ENCODE measurements at places on chromosomes 5 and 9. TPM values are rescaled to one million over a fixed set of nuclear protein-coding genes. Genes with fewer than 3 reads are reported as not detected.

DNA sequence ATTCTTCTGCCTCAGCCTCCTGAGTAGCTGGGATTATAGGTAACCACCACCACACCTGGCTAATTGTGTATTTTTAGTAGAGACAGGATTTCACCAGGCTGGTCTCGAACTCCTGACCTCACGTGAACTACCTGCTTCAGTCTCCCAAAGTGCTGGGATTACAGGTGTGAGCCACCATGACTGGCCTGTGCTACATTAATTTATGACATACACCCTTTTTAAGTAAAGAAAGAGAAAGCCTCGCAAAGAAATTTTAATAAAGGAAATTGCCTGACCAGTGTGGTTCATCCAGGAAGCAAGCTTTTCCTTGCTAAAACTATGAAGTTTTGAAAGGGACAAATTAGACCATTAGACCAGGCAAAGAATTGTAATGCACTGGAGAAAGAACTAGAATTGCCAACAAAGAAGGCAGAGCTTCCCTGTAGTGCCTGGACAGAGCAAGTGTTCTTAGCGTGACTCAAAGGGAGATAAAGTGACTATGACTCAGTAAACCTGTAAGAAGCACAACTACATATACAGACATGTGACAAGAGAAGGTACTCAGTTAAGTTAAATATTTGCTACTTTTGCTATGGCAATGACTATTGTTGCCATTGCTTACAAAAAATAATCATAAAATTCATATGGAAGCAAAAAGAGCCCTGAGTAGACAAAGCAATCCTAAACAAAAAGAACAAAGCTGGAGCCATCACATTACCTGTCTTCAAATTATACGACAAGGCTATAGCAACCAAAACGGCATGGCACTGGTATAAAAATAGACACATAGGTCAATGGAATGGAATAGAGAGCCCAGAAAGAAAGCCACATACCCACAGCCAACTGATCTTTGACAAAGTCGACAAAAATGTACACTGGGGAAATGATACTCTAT is 54.6 kb downstream of the FYB1 start:
- no peaks in the 10 kb centered on the region for H3K27me3 ChIP-seq
- DNase-seq, result no peak
- peak overlapping the region; percentile 12 for H3K4me3 ChIP-seq
- peaks cover 73% of the 10 kb centered on the region for H3K4me1 ChIP-seq
- H3K36me3 ChIP-seq, result no peaks in the 10 kb centered on the region
- H3K27ac ChIP-seq, result peak overlapping the region; percentile 60

DNA sequence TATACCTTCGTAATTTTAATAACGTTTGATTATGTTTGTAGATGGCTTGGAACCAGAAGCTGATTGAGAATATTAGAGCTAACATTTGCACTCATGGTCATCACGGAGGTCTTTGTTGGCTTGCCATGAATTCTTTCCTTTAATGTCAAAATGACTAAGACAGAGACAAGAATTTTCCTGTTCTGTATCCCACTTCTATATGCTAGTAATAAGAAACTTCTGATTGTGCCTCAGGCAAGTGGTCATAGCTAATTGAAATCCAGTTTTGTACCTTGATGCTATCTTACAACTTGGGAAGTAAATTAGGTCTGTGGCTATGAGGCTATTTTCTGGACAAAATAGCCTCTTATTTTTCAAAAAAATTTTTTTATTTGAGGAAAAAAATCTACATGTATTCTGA is 167.6 kb downstream of the RANBP17 start:
- H3K36me3 ChIP-seq, result no peaks in the 10 kb centered on the region
- no peak overlapping the region for H3K4me3 ChIP-seq
- no peaks in the 10 kb centered on the region for H3K4me1 ChIP-seq
- H3K27me3 ChIP-seq, result no peaks in the 10 kb centered on the region
- DNase-seq, result no peak

DNA sequence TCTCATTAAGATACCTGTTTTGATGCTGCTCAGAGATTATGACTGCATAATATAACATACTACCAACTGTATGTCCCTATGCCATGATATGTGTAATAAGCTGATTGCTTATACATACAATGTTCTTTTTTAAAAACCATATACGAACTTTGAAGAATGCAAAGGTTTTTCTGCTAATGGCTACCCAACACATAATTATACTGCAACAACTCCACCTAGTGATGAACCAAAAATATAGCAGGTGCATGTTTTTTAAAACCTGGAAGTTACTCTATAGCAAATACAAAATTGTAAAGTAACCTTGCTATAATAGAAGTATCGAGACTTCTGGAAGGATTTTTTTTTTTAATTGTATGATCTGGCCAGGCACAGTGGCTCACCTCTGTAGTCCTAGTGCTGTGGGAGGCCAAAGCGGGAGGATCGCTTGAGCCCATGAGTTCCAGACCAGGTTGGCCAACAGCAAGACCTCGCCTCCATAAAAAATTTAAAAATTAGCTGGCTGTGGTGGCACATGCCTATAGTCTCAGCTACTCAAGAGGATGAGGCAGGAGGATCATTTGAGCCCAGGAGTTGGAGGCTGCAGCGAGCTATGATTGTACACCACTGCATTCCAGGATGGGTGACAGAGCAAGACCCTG is 49.1 kb downstream of the HOMER1 start:
- no peak for DNase-seq
- H3K4me1 ChIP-seq, result no peaks in the 10 kb centered on the region
- H3K27me3 ChIP-seq, result no peaks in the 10 kb centered on the region
- no peaks in the 10 kb centered on the region for H3K36me3 ChIP-seq
- H3K27ac ChIP-seq, result no peak overlapping the region

DNA sequence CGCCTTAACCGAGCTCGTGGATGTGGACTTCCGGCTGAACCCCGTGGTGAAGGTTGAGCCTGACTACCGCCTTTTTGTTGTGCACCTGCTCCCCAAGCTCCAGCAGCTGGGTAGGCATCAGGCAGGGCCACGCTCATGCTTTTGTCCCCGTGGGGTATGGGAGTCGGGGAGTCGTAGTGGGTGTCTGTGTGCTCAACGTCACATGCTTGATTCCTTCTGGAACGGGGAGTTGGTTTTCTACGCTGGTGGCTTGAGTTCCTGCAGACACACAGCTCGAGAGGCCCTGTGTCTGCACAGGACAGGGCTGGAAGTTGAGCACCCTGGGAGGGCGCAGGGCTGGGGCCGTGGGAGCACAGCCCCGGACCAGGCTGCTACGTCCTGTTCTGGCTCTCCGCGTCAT is 8.0 kb downstream of the CEP72 start:
- H3K27me3 ChIP-seq, result no peaks in the 10 kb centered on the region
- no peak overlapping the region for H3K27ac ChIP-seq
- H3K4me3 ChIP-seq, result no peak overlapping the region
- H3K4me1 ChIP-seq, result no peaks in the 10 kb centered on the region
- DNase-seq, result no peak

GRCh38 chr5:54764102-54765090 is 221.0 kb downstream of the ESM1 start:
- H3K36me3 ChIP-seq, result no peaks in the 10 kb centered on the region
- DNase-seq, result no peak
- H3K4me3 ChIP-seq, result no peak overlapping the region
- H3K27ac ChIP-seq, result no peak overlapping the region
- no peaks in the 10 kb centered on the region for H3K4me1 ChIP-seq

DNA sequence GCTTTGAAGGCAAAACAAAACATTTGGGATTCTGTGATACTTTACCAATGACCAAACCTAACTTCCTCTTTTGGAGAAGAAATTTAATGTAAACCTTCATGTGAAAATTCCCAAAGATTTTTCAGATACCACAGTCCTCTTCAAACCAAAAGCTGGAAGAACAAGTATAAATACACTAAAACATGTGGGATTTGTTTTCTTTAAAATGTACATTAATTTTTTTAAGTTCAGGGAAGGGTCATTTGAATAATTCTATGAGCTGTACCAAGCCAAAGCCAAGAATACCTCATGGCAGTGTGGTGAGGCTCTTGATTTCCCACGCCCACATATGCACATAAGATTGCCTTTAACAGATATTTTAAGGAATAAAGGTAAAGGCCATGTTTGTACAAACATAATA is 28.4 kb upstream of the ITGA1 start:
- no peak for DNase-seq
- H3K4me3 ChIP-seq, result no peak overlapping the region
- no peaks in the 10 kb centered on the region for H3K27me3 ChIP-seq
- H3K4me1 ChIP-seq, result no peaks in the 10 kb centered on the region
- H3K27ac ChIP-seq, result no peak overlapping the region

Gene KCNN2
- not detected for polyA plus RNA-seq

DNA sequence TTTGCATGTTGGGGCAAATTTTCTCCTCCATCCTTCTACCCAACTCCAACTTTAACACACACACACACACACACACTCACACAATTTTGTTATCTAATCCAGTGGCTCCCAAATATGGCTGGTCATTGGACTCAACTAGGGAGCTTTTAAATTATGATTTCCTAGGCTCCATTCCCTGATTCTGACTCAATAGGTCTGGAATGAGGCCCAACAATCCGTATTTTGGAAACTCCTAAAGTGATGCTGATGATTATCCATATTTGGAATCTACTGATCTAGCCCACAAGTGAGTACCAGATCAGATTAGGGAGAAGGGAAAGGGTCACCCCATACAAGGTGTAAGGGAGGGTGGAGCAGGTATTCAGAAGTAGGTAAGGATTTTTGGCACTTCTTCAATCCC is 309.7 kb downstream of the TLE1 start:
- H3K4me3 ChIP-seq, result no peak overlapping the region
- no peaks in the 10 kb centered on the region for H3K4me1 ChIP-seq
- H3K36me3 ChIP-seq, result no peaks in the 10 kb centered on the region
- no peak for DNase-seq
- H3K27ac ChIP-seq, result no peak overlapping the region
- no peaks in the 10 kb centered on the region for H3K27me3 ChIP-seq

GRCh38 chr9:3977614-3978112 is 322.2 kb downstream of the GLIS3 start:
- no peak overlapping the region for H3K4me3 ChIP-seq
- no peaks in the 10 kb centered on the region for H3K4me1 ChIP-seq
- no peaks in the 10 kb centered on the region for H3K36me3 ChIP-seq
- DNase-seq, result no peak
- no peaks in the 10 kb centered on the region for H3K27me3 ChIP-seq
- H3K27ac ChIP-seq, result no peak overlapping the region

Gene C6
- polyA plus RNA-seq, result not detected

- no peaks in the 10 kb centered on the region for H3K4me1 ChIP-seq
- H3K36me3 ChIP-seq, result no peaks in the 10 kb centered on the region
- H3K4me3 ChIP-seq, result no peak overlapping the region
- no peak overlapping the region for H3K27ac ChIP-seq
- DNase-seq, result no peak
- H3K27me3 ChIP-seq, result no peaks in the 10 kb centered on the region
These were observed 33.5 kb downstream of the FAF2 start for GRCh38 chr5:176481711-176482110.

DNA sequence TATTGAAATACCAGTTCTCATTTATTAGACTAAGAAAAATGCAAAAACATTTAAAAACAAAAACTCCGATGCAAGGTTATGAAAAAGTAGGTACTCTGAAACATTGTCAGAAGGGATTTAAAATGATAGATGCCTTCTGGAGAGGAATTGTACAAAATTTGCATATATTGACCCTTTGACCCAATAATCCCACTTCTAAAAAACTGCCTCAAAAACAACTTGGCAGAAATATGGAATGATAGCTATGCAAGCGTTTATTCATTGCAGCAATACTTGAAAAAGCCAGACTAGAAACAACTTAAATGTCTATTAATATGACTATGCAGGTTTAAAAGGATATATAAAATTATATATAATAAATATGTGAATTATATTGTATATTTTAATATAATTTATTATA is 118.4 kb downstream of the PLK2 start:
- H3K4me1 ChIP-seq, result no peaks in the 10 kb centered on the region
- H3K4me3 ChIP-seq, result no peak overlapping the region
- DNase-seq, result no peak
- H3K27ac ChIP-seq, result no peak overlapping the region
- no peaks in the 10 kb centered on the region for H3K36me3 ChIP-seq

Gene FOXD4
- polyA plus RNA-seq, result 0.12 TPM

Gene SLC6A7
- not detected for polyA plus RNA-seq

DNA sequence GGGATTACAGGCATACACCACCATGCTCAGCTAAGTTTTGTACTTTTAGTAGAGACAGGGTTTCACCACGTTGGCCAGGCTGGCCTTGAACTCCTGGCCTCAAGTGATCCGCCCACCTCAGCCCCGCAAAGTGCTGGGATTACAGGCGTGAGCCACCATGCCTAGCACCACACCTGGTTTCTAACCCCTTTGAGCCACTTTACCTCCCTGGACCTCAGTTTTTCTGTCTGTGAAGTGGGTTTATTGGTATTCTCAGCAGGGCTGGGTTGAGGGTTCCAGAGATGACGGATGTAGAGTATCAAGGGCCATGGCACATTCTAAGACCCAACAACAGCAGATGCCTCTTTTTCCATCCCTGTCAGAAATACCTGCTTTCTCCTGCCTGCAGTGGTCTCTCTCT is 38.6 kb downstream of the AMBP start:
- no peak overlapping the region for H3K4me3 ChIP-seq
- DNase-seq, result no peak
- H3K4me1 ChIP-seq, result no peaks in the 10 kb centered on the region
- no peaks in the 10 kb centered on the region for H3K36me3 ChIP-seq
- no peaks in the 10 kb centered on the region for H3K27me3 ChIP-seq
- H3K27ac ChIP-seq, result no peak overlapping the region

Gene PDCD1LG2
- polyA plus RNA-seq, result not detected

GRCh38 chr5:170087168-170087817 is 18.4 kb upstream of the FOXI1 start:
- H3K27ac ChIP-seq, result no peak overlapping the region
- no peaks in the 10 kb centered on the region for H3K4me1 ChIP-seq
- peaks cover 25% of the 10 kb centered on the region for H3K36me3 ChIP-seq
- H3K27me3 ChIP-seq, result no peaks in the 10 kb centered on the region

Gene SAPCD2
- not detected for polyA plus RNA-seq

Gene SEMA5A
- 0.25 TPM for polyA plus RNA-seq

- H3K4me3 ChIP-seq, result no peak overlapping the region
- H3K27ac ChIP-seq, result no peak overlapping the region
- H3K4me1 ChIP-seq, result no peaks in the 10 kb centered on the region
- no peaks in the 10 kb centered on the region for H3K36me3 ChIP-seq
- DNase-seq, result no peak
- no peaks in the 10 kb centered on the region for H3K27me3 ChIP-seq
These were observed 202.9 kb downstream of the NXNL2 start for GRCh38 chr9:88737876-88738275.

Gene CNOT8
- 182 TPM for polyA plus RNA-seq

Gene AP3B1
- polyA plus RNA-seq, result 28.4 TPM

Gene AFAP1L1
- 0.18 TPM for polyA plus RNA-seq

Gene ANXA2R
- polyA plus RNA-seq, result 70.2 TPM

GRCh38 chr9:21155501-21155900 is 11.0 kb downstream of the IFNA21 start:
- no peak overlapping the region for H3K27ac ChIP-seq
- H3K4me1 ChIP-seq, result peaks cover 5% of the 10 kb centered on the region
- no peak overlapping the region for H3K4me3 ChIP-seq
- no peaks in the 10 kb centered on the region for H3K27me3 ChIP-seq
- no peak for DNase-seq

Gene PARP8
- polyA plus RNA-seq, result 50.8 TPM

Gene GHR
- polyA plus RNA-seq, result not detected

- H3K4me1 ChIP-seq, result peaks cover 9% of the 10 kb centered on the region
- peak; percentile 58 for DNase-seq
- H3K36me3 ChIP-seq, result no peaks in the 10 kb centered on the region
These were observed 4.4 kb downstream of the IL3 start for GRCh38 chr5:132064738-132065331.

Gene NOXA1
- 0.73 TPM for polyA plus RNA-seq

GRCh38 chr5:118637947-118638670 is 350.2 kb downstream of the DTWD2 start:
- no peak overlapping the region for H3K27ac ChIP-seq
- H3K36me3 ChIP-seq, result no peaks in the 10 kb centered on the region
- no peaks in the 10 kb centered on the region for H3K4me1 ChIP-seq
- DNase-seq, result no peak

All from naive thymus-derived CD4-positive, alpha-beta T cell (primary cell).